ENCODE measurements at places on chromosomes 6 and 20.

DNA sequence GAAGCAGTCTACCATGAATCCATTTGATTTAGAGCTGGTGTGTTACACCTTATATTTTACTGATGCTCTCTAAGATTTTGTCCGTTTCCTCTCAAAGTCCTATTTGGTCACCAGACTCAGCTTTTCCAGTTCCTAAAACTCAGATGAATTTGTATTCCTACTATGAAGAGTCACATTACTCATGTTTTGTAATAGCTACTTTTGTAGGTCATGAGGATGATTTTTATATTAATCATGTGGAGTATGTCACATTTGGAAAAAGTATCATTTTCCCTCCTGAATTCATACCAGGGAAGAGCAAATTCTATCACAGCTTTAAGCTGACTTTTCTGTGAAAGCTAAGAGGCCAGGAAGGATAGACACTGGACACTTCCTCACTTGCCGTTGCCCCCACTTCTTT is 140.6 kb upstream of the SCGN start:
- DNase-seq, result no peak

DNA sequence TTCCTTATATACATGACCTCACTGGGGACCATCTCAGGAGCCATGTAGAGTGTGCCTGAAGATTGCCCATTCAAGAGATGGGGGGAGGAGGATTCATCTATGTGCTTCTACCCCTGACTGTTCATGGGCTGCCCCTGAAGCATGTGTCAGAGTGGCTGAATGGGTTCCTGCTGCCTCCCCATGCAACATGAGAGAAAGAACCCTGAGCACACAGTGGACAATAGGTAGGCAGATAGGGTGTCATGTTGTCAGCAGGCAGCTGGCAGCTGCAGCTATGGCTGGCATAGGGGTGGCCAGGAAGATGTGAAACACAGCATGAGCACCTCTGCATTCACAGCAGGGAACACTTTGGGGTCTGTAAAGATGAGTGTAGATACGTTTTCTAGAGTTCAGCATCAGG is 208.4 kb upstream of the CNR1 start:
- no peak for DNase-seq

DNA sequence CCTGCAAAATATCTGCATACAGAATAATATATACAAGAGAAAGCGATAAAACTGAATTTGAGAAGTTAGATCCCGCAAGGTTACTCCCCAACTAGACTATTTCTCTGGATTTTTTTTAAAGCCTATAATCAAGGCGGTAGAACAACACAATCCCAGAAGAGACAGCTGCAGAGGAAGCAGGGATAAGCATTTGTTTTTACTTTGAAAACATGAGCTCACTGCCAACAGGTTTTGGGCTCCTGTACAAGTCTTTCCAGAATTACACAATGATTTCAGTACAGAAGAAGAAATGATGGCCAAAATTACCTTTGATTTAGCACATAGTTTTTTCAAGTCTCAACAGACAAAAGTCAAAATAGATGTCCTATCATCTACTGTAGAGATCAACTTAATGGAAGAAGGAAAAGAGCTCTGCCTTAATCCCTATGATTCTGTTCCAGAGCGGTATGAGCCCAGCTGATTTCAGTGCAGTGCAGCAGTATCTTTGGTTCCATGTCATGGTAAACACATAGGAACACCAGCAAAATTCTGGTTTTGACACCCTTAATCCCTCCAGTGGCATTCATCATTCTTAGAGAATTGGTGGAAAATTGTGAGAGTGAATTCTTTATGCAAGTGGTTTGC is 304.3 kb downstream of the HDGFL1 start:
- DNase-seq, result no peak

DNA sequence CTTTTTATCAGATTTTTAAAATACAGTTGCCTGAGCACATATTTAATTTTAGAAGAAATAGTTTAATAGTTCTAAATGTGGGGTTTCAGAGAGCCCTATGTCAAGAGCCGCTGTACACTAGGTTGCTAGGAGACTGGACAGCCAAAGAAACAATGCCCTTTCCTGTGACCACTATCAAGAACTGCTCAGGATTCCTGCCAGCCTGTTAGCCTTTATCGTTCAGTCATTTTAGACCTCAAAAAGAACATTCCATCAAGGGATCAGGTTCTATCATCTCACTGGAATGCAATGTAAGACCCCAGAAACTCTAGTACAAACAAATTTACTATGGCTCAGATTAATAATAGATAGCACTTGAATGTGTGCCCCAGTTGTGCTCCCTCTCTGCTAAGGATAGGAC is 181.2 kb upstream of the CCN2 start:
- DNase-seq, result peak; percentile 35
